NCI-H2081 treated with DMSO at 0.1 percent for 48 hours (cell line): ENCODE measurements at places on chromosomes 3 and 15.

DNA sequence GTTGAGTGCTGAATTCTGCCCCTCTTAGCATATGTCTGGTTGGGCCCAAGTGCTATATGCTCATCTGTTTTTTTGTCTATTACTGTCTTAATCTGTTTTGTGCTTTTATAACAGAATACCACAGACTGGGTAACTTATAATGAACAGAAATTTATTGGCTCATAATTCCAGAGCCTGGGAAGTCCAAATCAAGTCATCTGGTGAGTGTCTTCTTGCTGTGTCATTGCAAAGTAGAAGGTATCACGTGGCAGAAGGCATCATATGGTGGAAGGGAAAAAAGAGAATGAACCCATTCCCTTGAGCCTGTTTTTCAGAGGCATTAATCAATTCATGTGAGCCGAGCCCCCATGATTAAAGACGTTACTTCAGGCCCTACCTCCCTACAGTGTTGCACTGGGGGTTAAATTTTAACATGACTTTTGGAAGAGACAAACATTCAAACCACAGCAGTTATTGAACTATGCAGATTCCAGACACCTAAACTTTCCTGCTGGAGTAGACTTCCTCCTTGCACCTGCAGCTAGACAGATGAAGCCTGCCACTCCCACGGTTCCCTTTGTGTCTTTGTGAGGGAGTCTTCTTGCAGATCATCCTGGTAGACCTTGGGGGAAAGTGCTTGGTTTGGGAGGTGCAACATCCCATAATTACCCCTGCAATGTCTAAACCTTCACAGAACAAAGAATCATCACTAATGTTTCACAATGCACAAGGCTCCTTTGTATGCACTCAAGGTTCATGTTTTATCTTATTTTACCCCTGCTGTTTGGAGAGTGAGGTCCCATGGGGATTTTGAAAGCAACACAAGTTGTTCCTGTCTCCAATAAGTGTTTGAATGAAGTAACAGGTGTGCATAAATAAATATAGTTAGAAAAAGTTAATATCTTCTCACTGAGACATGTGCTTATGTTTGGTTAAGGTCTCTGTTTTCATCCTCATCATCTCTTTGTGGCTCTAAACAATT, 64.7 kb upstream of the XCR1 start:
- DNase-seq = no peak

- no peak for DNase-seq
Measured at GRCh38 chr15:62593681-62594399, 428.8 kb upstream of the C2CD4B start.

GRCh38 chr3:133890037-133890436, 5.6 kb downstream of the RAB6B start:
- no peak for DNase-seq

DNA sequence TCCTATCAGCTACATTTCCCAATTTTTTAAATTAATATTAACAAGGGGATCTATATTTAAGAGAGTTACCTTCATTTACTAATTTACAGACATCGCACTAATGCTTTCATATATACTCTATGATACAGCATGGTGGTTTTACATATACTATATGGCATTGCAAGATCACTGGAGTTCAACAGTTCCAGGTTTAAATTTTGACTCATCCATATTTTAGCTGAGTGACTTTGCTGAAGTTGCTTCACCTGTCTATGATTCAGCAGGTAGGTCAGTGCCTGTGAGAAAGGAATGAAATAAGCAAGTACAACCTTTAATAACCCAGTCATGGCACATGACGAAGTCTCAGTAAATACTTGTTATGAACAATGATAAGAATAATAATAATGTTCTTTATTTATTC, 211.1 kb downstream of the P3H2 start:
- no peak for DNase-seq

DNA sequence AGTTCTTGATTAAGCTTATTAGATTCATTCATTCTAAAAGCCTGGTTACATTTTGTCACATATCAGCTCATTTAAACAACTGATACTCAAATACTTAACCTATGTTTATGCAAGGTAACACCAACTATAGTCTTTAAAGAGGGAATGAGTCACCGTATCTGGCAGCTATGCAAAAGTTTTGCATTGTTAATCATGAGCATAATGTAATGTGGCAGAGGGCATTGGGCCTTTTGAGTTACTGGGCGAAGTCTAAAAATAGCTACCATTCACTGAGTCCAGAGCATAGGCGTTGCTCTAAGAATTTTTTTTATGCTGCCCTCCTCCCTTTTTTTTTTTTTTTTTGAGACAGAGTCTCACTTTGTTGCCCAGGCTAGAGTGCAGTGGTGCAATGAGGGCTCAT, 277.7 kb upstream of the ZNF717 start:
- DNase-seq = no peak

GRCh38 chr3:9837701-9838582, 5.9 kb downstream of the RPUSD3 start:
- no peak for DNase-seq

- DNase-seq = no peak
Measured at GRCh38 chr15:33132233-33132580, 62.3 kb downstream of the FMN1 start.
